ENCODE measurements at places on chromosomes 5 and 9.

- DNase-seq, result peak; percentile 97
These were observed 33.5 kb downstream of the ELOVL7 start for GRCh38 chr5:60810438-60811085.

GRCh38 chr5:147081311-147081764 lies 153.5 kb upstream of the STK32A start:
- peak; percentile 62 for DNase-seq

DNA sequence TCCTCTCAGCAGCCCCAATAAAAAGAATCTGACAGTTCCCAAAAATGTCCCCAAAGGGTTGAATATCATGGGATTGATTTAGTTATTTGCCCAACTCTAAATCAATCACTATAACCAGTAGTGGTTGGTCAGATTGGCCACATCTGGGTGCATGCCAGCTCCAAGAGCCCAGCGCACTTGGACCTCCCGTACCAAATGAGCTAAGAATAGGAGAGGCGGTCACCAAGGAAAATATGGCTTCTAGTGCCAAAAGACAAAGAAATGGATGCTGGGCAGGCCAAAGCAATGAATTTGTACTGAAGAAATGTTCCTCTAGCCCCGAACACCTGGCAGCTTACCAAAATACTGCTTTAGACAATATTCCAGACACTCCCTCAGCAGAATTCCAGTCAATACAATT lies 80.3 kb downstream of the RCL1 start:
- DNase-seq, result no peak

DNA sequence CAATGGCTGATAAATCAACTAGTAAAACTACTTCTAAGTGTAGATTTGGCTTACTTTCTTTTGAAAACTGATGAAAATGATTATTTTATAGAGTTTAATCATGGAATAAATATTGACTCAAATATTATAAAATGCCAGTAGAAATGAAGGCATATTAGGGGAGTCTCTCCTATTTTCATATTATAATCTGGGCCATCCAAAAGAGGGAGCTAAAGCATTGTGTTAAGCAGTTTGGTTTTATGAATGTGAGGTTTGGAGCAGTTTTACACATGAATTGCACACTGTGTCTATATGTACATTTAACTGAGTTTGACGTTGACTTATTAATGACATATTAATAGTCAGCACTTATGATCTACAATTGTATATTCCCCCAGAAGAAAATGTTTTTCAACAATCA lies 17.4 kb downstream of the CDH9 start:
- peak; percentile 20 for DNase-seq

- DNase-seq, result no peak
These were observed 152.3 kb downstream of the HSD17B3 start for GRCh38 chr9:96149533-96150280.

DNA sequence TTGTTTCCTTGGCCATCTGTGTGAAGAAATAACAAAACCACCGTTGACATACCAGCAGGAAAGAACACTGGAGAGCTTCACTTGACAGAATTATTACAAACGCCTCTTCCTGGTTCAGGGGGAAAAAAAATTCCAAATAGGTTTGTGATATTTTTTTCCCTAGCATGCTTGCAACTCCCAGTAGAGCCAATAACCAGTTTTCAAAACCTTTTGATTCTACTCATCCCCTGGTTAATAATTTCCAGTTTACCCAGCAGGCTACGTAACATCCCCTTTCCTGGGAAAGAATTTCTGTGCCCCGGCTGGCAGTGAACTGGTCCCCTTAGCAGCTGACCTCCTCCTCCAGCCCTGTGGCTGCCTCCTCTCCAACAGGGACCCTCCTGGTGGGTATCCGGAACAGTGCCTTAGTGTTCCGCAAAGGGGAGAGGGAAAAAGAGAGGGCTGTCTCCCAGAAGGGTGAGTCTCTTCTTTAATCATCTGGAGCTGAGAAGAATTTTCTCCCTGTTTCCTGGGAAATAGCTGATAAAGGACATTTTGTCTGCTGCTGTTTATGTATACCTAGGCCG lies 72.8 kb upstream of the BOD1 start:
- DNase-seq, result peak; percentile 96

GRCh38 chr9:83622433-83622938 lies 457 bp upstream of the IDNK start:
- DNase-seq, result no peak

GRCh38 chr9:93621922-93622321 lies 45.5 kb downstream of the PHF2 start:
- no peak for DNase-seq

- DNase-seq, result no peak
These were observed 28.0 kb downstream of the LCP2 start for GRCh38 chr5:170269579-170269978.

GRCh38 chr5:106956886-106957285 lies 713.9 kb downstream of the EFNA5 start:
- no peak for DNase-seq

- peak; percentile 11 for DNase-seq
These were observed 212.4 kb upstream of the DMRT1 start for GRCh38 chr9:629146-629545.

DNA sequence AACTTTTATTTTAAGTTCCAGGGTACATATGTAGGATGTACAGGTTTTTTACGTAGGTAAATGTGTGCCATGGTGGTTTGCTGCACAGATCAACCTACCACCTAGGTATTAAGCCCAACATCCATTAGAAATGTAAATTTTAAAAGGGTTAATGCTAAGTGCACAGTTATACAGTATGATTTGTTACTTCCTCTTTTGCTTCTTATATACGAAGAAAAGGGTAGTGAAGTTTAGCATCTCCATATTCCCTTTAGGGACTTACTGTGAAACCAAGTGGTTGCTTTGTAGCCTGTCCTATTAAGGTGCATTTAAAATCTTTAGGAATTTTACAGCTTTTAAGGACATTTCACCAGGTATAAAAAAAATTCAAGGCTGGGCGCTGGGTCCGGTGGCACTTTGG lies 46.4 kb downstream of the RBM27 start:
- no peak for DNase-seq

DNA sequence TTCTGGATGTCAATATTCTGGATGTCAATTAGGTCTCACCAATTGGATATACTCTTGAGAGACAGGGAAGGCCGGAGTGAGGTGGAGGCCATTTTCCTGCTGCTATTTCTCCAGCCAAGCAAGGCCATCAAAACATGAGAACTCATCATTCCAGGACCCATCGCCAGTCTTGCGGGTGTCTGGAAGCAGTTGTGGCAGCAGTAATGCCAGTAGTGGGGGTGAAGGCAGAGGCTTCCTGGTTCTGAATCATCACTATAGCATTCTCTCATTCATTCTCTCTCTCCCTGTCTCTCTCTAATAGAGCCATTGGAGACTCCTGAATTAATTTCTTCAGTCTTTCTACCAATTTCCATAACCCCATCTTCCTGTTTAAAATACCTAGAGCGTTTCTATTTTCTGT lies 71.8 kb downstream of the EGFLAM start:
- DNase-seq, result peak; percentile 74

- DNase-seq, result peak; percentile 57
These were observed 343 bp downstream of the KIAA0825 start for GRCh38 chr5:94618029-94618492.

All from renal cortical epithelial cell (primary cell).